Glutamatergic neuron (in vitro differentiated cells): ENCODE measurements at places on chromosomes 11 and 22. TPM values are rescaled to one million over a fixed set of nuclear protein-coding genes. Genes with fewer than 3 reads are reported as not detected.

DNA sequence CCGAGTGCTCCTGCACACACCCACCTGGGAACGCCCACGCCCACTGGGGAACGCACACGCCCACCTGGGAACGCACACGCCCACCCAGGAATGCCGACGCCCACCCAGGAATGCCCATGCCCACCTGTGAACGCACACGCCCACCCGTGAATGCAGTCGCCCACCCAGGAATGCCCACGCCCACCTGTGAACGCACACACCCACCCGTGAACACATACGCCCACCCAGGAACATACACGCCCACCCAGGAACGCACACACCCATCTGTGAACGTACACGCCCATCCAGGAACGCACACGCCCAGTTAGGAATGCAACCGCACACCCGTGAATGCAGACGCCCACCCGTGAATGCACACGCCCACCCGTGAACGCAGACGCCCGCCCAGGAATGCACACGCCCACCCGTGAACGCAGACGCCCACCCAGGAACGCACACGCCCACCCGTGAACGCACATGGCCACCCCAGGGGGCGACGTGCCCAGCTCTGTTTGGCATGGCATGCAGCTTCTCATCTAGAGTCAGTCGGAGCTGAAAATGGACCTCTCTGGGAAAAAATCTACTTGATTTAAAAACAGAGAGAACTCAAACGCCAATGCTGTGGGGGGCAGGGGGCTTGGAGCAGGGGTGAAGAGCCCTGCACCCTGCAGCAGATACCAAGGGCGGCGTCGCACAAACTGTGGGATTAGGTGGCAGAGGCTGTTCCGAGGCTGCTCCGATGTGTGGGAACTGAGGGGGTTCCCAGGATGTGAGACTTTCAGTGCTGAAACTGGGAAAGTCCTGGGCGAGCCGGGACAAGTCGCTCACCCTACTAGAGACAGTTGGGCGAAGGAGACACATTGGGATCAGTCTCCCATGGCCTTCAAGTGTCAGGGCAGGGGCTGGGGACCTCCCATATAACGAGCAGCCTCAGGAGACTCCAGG, 83.3 kb downstream of the MYEOV start:
- DNase-seq = no peak

- DNase-seq = no peak
Measured at GRCh38 chr11:122734848-122735496, 79.5 kb downstream of the UBASH3B start.

DNA sequence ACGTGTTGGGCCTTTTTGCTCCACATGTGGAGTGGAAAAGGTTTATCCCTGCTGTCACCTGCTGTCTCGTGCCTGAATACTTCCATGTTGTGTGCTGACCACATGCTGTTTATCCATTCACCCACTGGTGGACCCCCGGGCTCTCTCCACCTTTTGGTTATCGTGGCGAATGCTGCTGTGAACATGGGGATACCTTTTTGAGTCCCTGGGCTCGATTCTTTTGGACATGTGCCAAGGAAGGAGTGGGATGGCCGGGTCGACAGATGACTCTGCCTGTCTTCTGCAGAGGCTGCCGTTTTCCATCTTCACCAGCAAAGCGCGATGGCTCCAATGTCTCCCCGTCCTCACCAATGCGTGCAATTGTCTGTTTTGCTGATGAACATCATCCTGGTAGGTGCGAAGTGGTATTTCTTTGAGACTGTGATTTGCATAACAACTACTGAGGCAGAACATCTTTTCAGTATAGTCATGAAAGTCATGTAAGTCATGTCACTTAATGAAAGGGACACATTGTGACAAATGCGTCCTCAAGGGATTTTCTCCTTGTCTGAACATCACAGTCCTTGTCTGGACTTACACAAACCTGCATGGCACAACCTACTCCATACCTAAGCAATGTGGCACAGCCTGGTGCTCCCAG, 758.7 kb downstream of the BRD1 start:
- no peak for DNase-seq

DNA sequence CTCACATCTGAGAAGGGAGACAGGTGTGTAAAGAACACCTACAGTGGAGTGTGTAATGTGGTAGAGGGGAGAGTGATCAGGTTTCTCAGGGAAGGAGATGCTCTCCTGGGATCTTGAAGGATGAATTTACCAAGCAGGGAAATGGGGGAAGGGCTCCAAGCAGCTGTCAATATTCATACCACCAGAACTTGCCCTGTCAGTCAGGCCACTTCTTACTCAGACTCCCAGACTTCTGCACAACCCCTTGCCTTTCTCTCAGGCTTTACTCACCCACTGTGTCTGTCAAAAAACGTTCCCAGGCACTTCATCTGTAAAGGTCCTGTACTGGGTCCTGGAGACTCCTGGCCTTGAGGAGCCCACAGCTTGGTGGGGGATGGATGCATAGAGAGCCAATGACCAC, 14.0 kb upstream of the FCHSD2 start:
- DNase-seq = no peak

DNA sequence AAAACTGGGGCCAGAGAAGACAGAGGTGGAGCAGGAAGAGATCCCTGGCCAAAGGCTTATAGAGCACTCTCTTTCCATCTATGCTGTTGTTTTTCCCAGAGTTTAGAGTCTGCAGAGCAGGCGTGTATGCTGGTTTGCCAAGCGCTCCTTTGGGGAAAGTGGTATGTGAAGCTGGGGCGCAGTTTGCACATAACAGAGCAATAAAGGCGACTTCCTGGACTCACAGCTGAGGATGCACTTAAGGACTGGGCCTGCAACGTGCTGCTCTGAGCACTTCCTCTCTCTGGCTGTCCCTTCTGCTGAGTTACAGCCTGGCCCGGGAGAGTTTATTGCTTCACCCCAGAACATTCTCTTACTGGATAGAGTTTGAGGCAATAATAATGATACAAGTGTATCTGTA, 41.7 kb downstream of the THAP12 start:
- no peak for DNase-seq

- DNase-seq = no peak
Measured at GRCh38 chr11:34658071-34659015, 37.5 kb downstream of the EHF start.

Gene HBB
- not detected for total RNA-seq

Gene SNX15
- 40.4 TPM for total RNA-seq

Gene CBL
- total RNA-seq = 40.5 TPM

Gene YPEL4
- 16.9 TPM for total RNA-seq
